Adrenal gland (tissue), 19 donors: ENCODE measurements at places on chromosomes 1 and 21. TPM values are rescaled to one million over a fixed set of nuclear protein-coding genes. Genes with fewer than 3 reads are reported as not detected.

DNA sequence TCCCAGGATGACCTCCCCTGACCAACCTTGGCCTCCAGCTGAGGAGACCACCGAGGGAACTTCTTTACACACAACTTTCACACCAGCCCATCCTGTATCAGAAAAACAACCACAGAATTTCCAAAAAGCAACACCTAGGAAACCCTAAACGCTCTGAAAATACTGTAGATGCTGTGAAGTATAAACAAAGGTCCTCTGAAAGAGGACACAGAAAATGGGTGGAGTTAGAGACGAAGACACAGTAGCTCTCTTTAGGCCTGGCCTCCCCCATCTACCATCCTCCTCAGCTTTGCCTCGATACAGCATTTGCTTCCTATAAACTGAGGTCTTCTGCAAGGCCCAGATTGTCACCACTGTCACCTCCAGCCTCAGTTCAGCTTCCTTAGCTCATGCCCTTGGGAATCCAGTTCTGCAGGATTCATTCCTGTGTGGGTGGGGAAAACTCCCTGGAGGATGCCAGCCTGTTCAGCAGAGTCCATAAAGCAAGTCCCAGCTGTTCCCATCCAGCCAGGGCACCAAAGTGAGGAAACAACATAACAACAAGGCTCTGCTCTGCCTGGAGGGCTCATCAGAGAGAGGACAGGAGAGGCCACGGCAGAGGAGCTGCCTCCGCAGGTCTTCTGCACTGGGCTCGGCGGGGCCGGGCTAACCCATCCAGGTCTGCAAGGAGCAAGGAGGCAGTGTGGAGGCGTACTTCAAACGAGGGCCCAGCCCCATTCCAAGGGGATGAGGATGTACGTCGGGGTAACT is 15.0 kb downstream of the PIK3C2B start:
- DNase-seq: no peak

Gene KRTAP13-2
- 0.41 TPM for total RNA-seq

- no peak for DNase-seq
Measured at GRCh38 chr1:221458447-221459156, 283.3 kb downstream of the DUSP10 start.

GRCh38 chr1:153771261-153771660 is 3.9 kb upstream of the SLC27A3 start:
- DNase-seq: no peak

DNA sequence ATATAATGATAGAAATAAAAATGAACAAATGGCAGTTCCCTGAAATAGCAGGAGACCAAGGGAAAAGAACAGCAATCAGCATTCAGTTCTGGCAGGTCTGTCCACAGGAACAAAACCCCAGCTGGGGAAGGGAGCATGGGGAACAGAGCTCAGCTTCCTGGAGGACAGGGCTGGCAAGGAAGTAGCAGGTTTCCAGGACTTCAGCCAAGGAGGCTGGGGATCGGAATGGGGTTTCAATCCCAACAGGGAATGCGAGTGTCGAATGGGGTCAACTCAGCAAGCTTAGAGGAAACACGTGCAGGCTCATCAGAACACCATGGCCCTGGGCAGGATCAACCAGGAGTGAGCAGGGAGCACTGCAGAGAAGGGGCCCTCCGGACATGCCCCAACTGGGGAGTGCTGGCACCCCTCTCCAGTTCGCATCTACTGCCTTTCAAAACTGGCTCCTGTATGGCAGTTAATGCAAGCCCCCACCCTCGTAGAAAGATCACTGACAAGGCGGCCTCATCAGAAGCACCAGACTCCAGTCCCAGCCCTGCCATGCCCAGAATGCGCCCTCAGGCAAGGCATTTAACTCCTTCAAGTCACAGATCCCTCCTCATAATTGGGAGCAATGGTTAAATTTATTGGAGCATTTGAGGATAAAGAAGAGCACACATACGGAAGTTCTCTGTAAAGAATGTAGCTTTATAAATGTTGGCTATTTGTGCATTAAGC is 72.4 kb downstream of the SEC16B start:
- DNase-seq: no peak

Gene C1orf210
- total RNA-seq: not detected

- DNase-seq: no peak
Measured at GRCh38 chr1:7387053-7387927, 383.8 kb upstream of the VAMP3 start.

Gene ATP5IF1
- 372 TPM for total RNA-seq

DNA sequence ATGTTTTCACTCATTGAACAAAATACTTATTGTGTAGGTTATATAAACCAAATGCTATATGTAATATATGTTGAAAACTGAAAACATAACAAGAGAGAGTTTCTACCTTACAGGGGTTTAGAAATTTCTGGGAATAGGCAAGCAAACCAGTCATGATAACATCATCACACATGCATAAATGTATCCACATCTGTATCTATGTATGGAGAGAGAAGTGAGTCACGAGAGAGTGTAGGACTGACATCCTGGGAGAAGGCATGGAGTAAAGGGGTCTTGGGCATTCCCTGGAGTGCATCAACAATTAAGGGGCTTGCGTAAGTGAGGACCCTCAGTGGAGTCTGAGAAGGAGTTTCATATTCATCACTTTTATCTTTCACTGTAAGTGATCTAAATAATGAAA is 65.5 kb downstream of the PCNX2 start:
- no peak for DNase-seq

DNA sequence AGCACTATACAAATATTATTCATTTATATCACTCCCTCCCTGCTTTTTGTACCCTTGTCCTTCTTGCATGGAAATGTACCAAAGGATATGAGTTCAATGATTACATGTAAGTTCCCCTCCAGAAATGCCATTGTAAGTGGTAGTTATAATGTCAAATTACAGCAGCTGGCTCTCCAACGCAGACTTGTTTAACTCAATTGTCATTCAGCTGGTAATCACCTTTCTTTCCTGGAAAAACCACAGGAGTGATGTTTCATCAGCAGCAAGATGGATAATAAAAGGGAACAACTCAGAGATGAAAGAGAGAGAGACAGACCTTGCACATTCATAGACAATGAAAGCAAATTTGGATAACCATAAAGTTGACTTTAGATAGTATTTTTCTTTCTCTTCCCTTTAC is 578.6 kb upstream of the PBX1 start:
- DNase-seq: no peak

GRCh38 chr1:239443361-239443760 is 57.0 kb downstream of the CHRM3 start:
- DNase-seq: no peak

GRCh38 chr1:221105578-221105977 is 226.3 kb downstream of the HLX start:
- DNase-seq: no peak

DNA sequence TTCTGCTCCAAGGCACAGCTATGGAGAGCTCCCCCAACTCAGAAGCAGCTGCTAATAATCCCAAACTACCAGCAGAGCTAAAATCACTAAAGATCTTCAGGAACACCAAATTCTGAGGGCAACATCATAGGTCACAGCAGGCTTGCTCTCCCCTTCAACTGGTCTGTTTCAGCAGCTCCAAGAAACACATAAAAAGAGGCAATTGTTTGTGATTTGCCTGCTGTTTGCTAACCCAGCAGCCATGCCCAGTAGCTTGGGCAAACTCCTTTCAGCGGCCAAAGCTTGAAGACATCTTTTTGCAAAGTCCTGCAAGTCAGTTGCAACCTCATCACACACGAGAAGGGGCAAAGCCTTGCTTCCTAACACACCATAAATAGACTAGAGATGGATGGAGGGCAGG is 8.9 kb downstream of the ERI3 start:
- DNase-seq: no peak

GRCh38 chr1:226553266-226553923 is 4.8 kb downstream of the STUM start:
- DNase-seq: no peak

Gene NR0B2
- total RNA-seq: 14.7 TPM
